ENCODE measurements at places on chromosomes 4 and X.

GRCh38 chrX:97682991-97683840, 799.5 kb downstream of the RPA4 start:
- DNase-seq = no peak

DNA sequence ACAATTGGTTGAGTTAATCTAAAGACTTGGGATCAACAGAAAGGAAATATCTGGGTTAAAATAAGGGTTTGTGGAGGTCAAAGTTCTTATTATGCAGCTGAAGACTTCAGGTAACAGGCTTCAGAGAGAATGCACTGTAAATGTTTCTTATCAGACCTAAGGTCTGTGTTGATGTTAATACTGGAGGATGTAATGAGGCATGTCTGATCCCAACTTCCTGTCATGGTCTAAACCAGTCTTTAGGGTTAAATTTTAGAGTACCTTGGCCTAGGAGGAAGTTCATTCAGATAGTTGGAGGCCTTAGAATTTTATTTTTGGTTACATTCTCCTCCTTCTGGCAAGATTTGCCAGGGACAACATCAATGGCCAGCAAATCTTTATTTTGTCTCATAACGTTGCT, 72.1 kb upstream of the GC start:
- no peak for DNase-seq

DNA sequence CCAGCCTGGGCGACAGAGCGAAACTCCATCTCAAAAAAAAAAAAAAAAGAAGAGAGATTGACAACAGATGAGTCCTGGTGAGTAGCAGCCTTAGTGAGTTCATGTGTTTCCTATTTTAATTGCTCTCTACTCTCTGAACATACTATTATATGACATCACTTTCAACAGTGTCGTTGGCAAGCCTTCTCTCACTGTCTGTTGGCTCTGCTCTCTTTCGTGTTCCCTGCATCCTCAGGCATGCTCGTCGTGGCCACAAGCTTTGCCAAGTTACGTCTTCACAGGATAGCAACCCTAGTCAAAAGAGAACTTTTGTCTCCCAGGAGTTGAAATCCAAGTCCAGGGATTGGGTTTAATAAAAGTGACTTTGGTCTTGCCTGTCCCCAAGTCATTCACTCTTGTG, 117.1 kb upstream of the EGFL6 start:
- DNase-seq = no peak

DNA sequence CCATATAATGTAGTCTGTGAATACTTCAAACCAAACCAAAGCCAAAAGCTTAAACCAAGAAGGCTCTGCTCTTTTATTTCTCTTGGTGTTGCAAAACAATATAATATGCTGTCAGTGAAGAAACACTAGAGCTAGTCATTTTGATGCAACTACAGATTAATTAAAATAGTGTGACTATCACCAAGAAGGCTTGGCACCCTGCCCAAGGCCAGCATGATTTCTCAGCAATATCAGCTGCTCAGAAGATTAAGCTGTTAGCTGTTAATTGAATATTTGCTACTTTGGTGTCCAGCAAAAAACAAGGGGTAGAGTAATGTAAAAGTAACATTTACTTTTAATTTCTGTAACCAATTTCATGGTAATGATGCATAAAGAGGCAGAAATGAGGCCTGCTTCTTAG, 104.9 kb upstream of the PRPS2 start:
- no peak for DNase-seq

DNA sequence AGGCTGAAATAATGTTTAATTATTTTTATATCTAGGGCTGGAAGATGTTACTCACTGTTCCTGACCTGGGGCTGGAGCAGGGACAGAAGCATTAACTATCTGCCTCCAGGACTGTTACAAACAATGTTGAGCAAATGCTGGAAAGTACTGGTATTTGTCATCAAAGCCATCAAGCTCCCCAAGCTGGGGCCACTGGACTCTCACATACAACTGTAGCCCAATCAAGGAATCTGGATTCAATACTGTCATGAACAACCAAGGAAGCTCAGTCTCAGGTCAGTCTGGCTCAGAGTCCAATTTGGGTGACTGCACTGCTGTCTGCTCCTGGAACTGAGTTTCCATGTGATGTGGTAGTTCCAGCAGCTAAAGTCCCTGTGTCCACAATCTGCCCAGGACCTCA, 50.4 kb downstream of the APOO start:
- no peak for DNase-seq

- DNase-seq = no peak
Measured at GRCh38 chr4:143360838-143361625, 24.4 kb downstream of the GAB1 start.

GRCh38 chr4:14880805-14881204, 121.5 kb upstream of the CPEB2 start:
- no peak for DNase-seq

DNA sequence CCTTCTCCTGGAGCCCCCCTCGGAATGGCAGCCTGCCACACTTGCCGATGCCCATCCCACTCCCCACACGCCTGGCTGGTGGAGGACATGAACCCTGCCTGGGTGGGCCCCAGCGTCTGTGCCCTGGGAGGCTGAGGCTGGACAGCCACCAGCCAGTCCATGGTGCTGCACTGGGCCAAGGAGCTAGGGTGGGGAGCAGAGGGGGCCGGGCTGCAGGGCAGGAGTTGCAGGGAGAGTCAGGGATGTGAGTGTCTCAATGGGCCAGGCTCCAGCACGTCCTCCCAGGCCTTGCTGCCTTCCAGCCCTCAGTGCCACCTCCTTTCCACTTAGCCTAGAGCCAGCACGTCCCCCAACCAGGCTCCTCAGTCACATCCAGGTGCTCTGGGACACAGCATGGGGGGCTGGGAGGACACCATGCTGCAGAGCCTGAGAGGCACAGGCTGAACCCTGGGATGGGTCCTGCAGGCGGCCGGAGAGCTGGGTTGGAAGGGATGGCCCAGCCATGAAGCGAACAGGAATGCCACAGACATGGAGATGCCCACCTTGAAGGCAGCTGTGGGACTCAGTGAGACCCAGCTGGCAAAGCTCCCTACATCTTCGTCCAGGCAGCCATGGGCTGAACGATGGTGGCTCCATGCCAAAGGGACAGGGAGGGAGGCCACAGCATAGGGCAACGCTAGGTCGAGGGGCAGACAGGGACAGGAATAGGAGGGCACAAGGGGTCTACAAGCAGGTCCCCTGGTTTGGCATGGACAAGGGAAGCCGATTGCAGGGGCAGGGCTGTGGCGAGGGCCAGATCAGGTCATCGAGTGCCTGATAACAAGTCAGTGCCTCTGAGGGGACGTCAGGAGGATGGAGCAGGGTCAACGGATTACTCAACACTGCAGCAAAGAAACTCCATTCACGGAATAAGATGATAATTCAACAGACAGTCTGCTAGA, 30.1 kb upstream of the MXD4 start:
- no peak for DNase-seq

- DNase-seq = no peak
Measured at GRCh38 chrX:31265383-31265782, 193.5 kb upstream of the FTHL17 start.

- DNase-seq = no peak
Measured at GRCh38 chr4:178198691-178199090, 756.5 kb upstream of the AGA start.

GRCh38 chrX:41308884-41309647, 24.9 kb upstream of the DDX3X start:
- no peak for DNase-seq

DNA sequence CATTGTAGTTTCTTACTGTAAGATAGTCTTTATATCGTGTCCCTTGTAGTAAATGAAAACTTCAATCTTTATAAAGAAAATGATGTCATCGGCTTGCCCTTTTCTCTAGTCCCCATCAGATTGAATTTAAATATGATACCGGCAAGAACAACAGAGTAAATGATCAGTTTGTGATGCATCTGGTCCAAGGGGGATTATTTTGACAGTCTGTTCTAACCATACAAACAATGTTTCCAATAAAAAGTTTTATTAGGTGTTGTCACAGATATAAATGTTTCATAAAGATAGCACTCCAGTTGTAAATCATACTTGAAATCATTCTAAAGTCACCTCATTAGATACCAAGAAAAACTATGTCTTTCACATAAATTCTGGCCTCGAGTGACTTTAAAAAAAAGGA, 72.3 kb downstream of the SLC9A6 start:
- DNase-seq = no peak

- no peak for DNase-seq
Measured at GRCh38 chrX:107731831-107732502, 43.6 kb downstream of the TSC22D3 start.

DNA sequence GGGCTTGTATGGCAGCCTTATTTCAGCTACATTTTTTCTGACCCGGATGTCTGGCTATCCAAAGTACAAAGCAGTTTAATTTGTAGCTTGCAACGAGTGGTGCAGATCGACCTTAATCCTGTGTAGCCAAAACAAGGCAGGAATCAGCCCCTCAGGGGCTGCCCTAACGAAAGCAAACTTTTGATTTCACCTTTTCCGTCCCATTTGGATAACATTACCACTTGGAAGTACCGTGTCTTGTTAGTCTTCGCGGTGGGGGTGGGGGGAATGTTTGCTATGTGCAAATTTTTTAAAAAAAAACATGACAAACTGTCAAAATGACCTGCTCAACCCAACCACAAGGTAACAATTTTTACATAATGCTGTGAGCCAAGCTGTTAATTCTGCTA, 766 bp upstream of the DNAJB14 start:
- DNase-seq = no peak

DNA sequence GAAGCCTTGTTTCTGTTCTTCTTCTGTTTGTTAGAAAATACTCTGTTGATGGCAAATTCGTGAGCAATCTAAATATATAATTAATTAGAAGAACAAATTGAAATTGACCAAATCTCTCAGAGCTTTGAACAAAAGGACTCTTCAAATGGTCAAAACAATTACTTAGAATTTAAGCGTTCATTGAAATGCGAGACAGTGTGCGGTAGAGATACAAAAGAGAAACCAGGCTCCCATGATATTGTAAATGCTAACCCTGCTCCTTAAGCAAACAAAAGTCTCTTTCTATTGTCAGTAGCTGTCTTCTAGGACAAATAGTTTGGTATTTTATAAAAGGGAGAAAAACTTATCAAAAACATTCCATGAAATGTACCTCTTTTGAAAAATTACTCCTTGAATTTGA, 453.4 kb upstream of the MAGEB2 start:
- DNase-seq = no peak

DNA sequence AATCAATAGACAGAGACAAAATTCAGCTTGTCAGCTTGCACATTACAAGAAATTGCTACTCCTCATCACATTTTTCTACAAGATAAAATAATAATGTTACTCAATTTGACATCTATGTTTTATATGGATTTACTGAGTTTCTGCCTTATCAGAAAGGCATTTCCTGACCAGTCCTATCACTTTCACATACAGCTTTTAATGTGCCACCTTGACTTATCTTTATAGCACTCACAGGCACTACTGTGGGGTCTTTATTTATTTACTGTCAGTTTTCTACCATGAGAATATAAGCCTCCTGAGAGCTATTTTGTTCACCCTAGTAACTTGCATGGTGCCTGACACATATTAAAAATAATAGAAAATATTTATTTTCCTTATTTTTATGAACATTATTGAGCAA, 6.0 kb downstream of the NDST4 start:
- no peak for DNase-seq

DNA sequence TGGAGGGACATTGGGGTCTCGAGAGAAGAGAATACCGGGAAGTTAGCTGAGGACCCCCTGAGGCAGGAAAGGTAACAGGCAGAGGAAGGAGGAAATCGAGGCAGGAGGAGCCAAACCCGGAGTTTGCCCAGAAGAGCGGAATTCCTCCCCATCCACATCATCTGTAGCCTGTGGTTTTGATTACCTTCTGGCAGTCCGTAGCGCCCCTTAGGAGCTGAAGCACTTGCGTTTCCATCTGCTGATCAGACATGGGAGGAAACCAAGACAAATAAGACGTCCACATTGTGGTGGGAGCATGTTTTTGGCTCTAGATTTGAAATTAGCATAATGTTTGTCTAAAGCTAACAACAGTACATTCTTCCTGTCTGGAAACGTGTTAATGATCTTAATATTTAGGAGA, 26.8 kb upstream of the HMX1 start:
- no peak for DNase-seq

- no peak for DNase-seq
Measured at GRCh38 chr4:82642331-82642730, 80.5 kb upstream of the TMEM150C start.

DNA sequence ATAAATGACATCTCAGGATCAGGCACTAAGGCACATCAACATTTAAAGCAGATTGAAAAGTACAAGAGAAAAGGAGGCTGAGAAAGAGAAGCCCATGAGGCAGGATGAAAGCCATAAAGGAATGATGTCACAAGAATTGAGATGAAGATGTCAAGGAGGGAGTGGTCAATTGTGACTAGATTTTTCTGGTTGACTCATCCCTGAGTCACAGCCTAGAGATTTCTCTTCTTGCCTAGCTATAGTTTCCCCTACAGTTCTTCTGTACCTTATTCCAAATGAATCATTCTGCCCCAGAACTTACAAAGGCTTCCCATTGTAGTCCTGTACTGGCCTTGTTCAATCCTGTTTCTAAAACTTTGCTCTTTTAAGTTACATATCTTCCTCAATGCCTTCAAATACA, 3.4 kb upstream of the USP53 start:
- no peak for DNase-seq

DNA sequence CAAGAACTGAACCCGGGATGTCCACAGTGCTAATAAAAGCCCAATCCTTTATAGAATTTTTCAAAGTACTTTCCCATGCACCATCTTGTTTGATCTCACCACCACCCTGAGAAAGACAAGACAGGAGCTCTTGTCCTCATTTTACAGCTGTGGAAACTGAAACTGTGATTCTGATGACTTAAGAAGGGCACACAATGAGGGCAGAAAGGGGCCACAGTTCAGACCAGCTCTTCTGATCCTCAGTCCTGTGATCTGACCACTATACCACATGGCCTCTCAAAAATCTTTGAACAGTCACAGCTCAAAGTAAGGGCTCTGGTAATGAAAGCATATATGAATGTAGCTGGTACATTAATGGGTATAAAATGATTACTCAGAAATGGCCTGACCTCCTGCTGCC, 127.3 kb upstream of the CPEB2 start:
- DNase-seq = no peak

- DNase-seq = no peak
Measured at GRCh38 chr4:138251938-138252337, 9.8 kb upstream of the SLC7A11 start.

DNA sequence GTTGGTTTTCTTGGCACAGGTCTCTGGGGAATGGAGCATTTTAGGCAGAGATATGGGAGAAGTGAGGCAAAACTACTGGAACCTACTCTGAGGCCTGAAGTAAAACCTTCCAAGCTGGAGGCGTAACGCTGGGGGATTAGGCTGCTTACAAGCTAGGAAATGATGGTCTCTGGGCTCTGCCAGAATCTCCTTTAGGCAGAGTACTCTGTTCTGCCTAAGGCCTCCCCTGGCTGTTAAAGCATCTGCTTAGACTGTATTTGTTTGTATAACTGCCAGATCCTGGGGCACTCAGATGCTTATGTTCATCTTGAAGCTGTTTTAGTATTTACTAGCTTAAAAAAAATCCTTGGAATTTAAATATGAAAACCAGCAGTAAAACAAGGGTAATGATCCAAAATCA, 822.2 kb downstream of the RPA4 start:
- DNase-seq = no peak

All from T-helper 22 cell (primary cell).